Activated naive CD8-positive, alpha-beta T cell treated with anti-CD3 and anti-CD28 coated beads, Interleukin-2, amount 50 U/mL, for 16 hours (primary cell): ENCODE measurements at places on chromosomes 12 and 14.

GRCh38 chr14:100291305-100292075, 14.8 kb downstream of the SLC25A29 start:
- no peak for DNase-seq

- no peak for DNase-seq
Measured at GRCh38 chr12:57694459-57695019, 607 bp downstream of the OS9 start.

GRCh38 chr12:106428384-106428783, 70.8 kb downstream of the POLR3B start:
- no peak for DNase-seq

GRCh38 chr12:54437697-54438096, 18.6 kb upstream of the ITGA5 start:
- DNase-seq, result no peak

- no peak for DNase-seq
Measured at GRCh38 chr12:124562796-124563181, 4.6 kb downstream of the NCOR2 start.
